ENCODE measurements at places on chromosomes 16 and 17.

DNA sequence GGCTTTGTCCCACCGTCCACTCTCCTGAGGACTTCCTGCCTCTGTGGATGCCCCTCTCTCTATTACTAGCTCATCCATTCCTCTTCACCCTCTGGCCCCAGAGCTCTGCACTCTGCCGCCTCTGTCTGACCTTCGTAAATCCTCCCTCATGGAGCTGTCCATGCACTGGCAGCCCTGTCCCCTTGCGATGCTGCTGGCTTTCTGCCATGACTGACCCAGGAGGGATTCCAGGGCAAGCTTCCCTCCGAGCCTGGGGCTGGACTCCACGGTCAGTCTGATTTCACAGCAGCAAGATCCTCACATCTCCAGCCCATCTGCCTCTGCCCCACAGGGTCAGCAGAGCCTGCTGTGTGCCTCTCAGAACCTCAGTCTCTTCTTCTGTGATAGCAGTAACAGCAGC is 4.7 kb downstream of the CBFA2T3 start:
- DNase-seq = no peak

- DNase-seq = no peak
These were observed 102.5 kb downstream of the PARN start for GRCh38 chr16:14527411-14528044.

- peak; percentile 62 for DNase-seq
These were observed 410 bp upstream of the HOXB5 start for GRCh38 chr17:48593840-48594537.

DNA sequence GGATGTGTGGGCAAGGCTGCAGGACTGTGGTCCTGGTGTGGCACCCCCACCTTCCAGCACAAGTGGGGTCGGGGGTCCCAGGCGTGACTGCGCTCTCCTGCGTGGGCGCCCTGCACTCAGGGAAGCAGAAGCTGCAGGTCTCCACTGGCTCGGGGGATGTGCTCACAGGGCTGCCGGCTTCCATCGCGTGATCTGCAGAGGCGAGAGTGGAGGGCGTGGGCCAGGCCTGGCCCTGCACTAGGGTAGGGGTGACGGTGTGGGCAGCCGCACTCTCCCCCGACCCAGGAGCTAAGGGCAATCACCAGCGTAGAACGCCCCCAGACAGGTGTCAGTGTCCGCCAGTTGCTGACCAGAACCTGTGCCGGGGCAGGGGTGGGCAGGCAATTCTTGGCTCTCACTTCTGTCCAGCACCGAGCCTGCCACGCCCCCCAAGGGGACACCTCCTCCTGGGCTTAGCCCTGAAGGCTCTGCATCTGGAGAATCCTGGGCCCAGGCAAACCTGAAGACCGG is 32.3 kb downstream of the TNFRSF13B start:
- no peak for DNase-seq

DNA sequence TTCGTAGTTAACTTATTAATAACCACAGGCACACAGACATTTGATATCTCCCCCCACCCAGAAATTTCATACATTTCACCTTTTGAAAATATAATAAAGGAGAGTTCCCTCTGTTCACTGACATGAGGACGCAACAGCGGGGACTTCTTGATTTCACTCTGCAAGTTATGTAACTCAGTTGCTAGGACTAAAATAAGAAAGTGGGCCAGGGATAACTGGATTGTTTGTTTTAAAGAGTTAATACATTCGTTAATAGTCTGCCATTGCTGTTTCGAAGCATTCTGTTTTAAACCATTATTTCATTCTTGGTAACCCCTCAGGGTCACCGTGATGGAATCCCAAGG is 1.2 kb downstream of the RHOT1 start:
- DNase-seq = no peak

DNA sequence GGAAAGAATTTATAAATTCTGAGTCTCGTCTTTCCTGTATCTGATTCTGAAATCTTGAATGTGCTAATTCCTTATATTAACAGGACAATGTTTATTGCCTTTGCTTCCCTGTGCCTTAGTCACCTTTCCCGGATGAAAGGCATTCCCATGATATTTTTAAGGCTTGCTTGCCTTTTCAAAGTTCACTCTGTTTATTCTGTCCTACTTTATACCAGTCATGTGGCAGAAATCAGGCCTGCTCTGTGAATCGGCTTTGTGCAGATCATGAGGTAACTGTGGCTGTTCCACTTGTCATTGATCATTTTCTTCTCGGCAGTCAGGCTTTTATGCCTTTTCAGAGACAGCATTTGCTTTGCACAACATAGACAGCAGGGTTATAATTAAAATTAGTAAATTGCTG is 28.8 kb upstream of the ABCC11 start:
- DNase-seq = no peak

DNA sequence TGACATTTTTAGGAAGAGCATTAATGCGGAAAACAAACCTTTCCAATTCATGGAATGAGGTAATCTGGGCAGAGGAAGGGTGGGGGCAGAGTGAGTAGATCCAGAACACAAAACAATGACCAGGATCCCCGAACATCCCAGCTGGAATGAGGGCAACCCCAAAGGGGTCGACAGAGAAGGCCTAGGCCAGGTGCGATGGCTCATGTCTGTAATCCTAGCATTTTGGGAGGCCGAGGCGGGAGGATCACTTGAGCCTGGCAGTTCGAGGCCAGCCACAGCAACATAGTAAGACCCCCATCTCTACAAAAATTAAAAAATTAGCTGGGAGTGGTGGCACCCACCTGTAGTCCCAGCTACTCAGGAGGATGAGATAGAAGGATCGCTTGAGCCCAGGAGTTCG is 64.7 kb downstream of the ZFHX3 start:
- no peak for DNase-seq

DNA sequence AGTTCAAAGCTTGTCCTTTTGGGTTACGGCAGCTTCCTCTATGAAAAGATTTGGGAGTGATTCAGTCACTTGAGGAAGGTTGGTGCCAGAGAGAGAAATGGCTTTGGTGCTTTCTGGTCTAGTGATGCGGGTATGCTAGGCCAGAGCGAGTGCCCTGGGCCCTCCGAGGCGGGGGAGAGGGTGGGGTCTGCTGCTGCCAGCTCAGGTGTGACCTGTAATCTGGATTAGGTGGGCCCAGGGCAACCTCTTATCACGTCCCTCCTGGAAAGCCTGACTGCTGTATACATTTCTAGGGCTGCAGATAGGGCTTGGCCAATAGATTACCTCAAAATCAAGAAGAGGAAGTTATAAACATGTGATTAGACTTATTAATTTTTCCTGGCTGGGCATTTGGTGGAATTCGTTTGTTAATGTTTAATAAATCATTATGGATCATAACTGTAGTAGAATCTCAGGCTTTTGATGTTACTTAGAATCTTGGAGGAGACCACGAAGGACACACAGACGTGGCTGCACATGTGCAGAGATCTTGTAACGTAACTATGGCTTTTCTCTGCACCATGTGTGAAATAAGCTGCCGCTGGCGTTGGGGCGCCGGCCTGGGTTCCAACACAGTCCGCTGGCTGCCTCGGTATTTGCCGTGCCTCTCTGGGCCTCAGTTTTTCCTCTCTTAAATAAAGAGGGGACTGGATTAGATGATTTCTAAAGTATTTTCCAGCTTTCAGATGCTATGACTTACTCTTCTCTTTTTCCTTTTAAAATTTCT is 1.2 kb downstream of the IRF8 start:
- no peak for DNase-seq

DNA sequence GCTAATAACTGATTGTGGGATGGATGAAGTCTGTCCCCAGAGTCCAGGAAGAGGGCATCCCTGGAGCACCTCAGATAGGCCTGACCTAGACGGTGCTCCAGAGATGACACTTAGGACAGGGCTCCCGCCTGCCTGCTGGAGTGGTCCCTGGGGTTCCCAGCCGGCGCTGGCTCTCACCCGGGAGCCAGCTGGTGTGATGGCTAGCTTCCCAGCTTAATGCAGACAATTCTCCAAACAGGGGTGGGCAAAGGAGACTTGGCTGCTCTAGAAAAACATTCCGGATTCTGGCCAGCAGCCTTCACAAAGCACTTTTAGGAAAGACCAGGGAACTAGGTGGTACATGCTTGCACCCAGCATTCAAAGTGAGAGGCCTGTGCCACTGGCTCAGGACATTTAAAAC is 18.6 kb downstream of the ACE start:
- no peak for DNase-seq

DNA sequence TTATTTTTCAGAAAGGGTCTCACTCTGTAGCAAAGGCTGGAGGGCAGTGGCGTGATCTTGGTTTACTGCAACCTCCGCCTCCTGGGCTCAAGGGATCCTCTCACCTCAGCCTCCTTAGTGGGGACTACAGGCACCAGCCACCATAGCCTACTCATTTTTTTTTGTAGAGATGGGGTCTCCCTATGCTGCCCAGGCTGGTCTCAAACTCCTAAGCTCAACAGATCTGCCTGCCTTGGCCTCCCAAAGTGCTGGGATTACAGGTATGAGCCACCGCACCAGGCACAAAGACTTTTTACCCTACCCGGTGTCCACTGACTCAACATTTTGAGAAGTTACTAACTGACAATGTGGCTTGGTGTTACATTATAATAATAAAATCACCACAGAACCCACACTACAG is 7.2 kb downstream of the GRB2 start:
- no peak for DNase-seq

DNA sequence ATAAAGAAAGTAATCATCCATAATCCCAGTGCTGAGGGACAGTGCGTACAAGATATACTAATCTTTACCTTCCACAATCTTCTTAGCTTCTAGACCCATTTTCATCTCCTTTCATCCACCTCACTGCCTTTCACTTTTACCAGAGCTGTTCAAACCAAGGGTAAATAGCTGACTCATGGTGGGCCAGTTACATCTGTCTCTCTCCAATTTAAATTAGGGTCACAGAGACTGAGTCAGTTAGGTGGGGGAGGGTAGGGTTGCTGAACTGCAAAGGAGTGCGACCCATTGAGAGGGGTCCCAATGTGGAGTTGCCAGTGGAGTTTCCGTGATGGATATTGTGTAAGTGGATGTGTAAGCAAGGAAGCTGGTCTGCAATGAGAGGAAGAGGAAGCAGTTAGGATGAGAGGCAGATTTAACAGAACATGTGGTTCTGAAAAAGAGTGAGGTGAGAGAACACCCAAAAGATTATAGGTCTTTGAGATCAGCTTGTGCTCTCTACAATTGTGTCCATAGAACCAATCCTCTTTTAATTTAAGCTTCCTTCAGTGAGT is 83.5 kb downstream of the GP2 start:
- no peak for DNase-seq

- no peak for DNase-seq
These were observed 240.9 kb downstream of the ENGASE start for GRCh38 chr17:79315358-79316105.

All from stimulated activated CD8-positive, alpha-beta memory T cell treated with anti-CD3 and anti-CD28 coated beads, Interleukin-4, amount 100 ng/mL, for 1 hour (primary cell).